Stimulated activated CD4-positive, alpha-beta T cell treated with anti-CD3 and anti-CD28 coated beads, Interleukin-15, amount 100 ng/mL, for 1 hour (primary cell): ENCODE measurements at places on chromosomes 1 and 21.

DNA sequence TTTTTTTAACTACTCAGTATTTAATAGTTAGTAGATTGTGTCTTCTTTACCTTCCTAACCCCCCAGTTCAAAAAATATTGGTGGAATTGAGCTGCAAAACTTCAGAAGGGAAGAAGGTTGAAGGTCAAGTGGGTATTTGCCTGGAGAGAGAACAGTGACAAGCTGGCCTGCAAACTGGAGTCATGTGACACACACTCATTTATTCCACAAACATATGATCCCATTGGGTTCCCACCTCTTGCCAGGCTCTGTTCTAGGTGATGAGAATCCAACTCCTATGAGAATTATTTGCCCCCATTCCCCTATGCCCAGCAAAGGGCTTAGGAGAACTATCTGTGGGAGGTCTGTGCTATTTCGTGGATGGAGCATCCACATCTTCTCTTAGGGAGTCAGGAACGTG, 3.5 kb upstream of the PEF1 start:
- DNase-seq: no peak

DNA sequence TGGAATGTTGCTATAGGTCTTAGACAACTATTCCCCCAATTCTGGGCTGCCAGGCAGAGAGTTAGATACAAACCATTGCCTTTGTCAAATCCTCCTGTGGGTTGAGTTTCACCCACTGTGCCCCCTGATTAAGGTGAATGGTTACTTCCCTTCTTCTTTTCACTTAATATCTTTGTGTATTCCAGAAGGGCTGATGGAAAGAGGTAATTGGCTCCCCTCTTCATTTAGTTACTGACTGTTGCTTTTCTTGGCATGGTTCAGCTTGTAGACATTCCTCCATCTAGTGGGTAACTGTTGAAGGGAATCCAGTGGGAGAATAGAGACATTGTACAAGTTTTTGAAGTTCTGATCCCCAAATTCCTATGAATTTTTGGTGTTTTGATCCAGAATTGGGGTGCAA, 43.8 kb upstream of the MACF1 start:
- DNase-seq: no peak

- DNase-seq: no peak
Observed at GRCh38 chr1:197911857-197912696, 5.1 kb upstream of the LHX9 start.

GRCh38 chr1:10561955-10562354, 87.2 kb downstream of the PEX14 start:
- DNase-seq: no peak

- no peak for DNase-seq
Observed at GRCh38 chr1:110582378-110582777, 23.8 kb downstream of the KCNA2 start.

- DNase-seq: no peak
Observed at GRCh38 chr1:204274446-204274845, 60.7 kb upstream of the GOLT1A start.

GRCh38 chr1:233614173-233614742, 352 bp downstream of the KCNK1 start:
- DNase-seq: no peak

DNA sequence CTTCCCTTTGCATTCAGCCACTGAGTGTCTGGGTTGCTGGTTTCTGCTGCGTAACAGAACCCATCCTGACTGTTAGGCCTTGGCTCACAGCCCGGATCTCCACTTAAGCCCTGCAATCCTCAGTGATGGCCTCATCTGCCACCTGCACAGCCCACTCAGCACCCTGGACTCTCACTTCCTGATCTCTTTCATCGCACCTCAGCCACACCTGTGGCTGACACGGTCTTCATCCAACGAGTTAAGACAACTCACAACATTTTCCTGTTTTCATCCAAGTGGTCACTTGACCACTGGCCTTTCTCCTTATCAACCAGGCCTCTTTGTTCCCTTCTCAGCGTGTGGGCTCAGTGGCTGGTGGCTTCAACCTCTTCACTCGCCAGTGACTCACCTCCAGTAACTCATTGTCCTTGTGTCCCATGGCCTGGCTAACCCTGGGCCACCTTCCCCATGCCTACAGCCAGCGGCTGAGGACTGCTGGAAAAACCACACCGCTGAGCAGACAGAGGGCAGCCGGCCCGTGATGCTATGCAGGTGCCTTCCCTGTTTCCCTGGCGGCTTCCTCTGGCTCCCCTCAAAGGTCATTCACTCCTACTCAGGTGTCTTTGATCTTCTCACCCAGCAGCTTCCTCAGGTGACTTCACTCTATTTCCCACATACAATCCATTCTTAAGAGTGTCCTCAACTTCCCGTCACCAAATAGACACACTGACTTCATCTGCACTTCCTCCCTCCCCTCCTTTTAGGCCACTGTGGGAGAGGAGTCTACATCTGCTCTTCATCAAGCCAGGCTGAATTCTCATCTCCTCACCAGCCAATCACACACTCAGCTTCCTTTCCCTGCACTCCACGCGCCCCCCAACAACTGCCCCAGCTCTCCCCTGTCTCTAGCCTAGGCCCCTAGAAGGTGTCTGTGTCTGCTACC, 19.9 kb upstream of the EDN2 start:
- no peak for DNase-seq

DNA sequence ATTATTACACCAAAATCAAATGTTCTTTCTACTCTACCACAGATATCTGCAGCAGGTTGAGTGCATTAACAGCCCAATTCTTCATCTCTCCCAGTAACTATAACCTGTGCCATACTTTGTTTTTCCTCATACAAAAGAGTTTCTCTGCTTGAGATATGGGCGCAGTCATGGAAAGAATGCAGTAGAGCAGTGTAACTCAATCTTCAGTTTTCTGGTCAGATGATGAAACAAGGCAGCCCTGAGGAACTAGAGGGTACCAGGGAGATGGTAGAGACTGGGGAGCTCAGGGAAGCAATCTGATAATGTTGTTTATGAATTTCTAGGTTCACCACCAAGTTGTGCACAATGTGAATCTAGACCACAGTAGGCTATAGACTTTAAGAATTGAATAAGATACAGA, 39.6 kb downstream of the ASPM start:
- no peak for DNase-seq
